Osteocyte (in vitro differentiated cells): ENCODE measurements at places on chromosomes 16 and 17. TPM values are rescaled to one million over a fixed set of nuclear protein-coding genes. Genes with fewer than 3 reads are reported as not detected.

PDILT gene
- not detected in 2 replicates for total RNA-seq

TNK1 gene
- not detected in 2 replicates for total RNA-seq

LRRC75A gene
- total RNA-seq = 1.8 and 2.0 TPM in 2 replicates

OSGIN1 gene
- 1.2 and 1.3 TPM in 2 replicates for total RNA-seq

WSCD1 gene
- 3.8 and 3.9 TPM in 2 replicates for total RNA-seq

APOBR gene
- total RNA-seq = 0.16 TPM in 1 of 2 replicates, not detected in the other

FLOT2 gene
- total RNA-seq = 95.8 and 104 TPM in 2 replicates

PDE6G gene
- 0.83 and 0.84 TPM in 2 replicates for total RNA-seq

DNA sequence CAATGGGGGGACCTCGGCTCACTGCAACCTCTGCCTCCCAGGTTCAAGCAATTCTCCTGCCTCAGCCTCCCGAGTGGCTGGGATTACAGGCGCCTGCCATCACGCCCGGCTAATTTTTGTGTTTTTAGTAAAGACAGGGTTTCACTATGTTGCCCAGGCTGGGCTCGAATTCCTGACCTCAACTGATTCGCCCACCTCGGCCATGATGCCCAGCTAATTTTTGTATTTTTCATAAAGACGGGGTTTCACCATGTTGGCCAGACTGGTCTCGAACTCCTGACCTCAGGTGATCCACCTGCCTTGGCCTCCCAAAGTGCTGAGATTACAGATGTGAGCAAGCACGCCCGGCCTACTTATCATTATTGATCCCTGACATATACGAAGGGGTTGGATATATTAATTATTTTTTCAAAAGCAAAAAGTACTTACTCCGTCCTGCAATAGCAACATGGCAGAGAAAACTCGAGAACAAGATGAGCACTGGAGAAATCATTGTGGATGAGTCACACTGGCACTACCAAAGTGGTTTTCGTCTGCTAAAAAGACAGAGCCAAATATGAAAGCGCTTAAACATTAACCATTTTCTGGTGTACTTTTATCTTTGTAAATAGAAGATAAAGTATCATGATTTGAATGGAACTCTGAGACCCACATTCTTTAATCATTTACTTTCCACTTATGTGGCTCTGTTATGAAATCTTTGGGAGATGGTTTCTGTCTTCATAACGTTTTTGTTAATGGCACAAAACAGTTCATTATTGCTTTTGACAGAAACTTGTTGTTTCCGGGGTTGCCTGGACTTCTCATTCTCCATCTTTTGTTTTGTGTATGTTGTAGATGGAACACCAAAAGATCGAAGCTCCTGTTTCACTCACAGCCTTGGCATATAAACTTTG lies at the start of gene APOH:
Gene APOH (minus strand): TSS at position 529 of the 896 bp plus-strand sequence. CDS start 36 bp downstream, at position 493.
- no peak for DNase-seq

DNA sequence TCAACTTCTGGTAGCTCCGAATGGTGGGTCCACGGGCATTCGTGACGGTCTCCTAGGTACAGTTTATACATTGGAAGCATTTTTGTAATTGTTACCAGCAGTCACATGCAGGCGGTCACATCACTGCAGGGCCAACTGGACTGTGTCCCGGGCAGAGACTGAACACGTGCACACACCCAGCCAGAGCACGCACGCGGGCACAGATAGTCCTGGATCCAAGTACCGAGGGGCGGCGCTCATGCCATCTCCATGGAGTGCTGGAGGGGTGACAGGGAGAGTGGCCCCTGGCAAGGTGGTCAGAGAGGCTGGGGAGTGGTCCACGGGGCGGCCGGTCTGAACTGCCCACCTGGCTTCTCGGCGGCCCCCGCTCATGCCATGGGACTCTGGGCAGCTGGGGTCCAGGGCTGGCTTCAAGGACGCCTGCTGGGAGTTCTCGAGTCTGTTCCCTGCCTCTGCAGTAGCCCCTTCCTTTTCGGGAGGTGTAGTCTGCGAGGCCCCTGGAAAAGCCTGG lies 34.2 kb downstream of the BAIAP2 start:
- DNase-seq = no peak

GRCh38 chr16:70510216-70510615 lies 13.1 kb downstream of the COG4 start:
- DNase-seq = no peak

DNA sequence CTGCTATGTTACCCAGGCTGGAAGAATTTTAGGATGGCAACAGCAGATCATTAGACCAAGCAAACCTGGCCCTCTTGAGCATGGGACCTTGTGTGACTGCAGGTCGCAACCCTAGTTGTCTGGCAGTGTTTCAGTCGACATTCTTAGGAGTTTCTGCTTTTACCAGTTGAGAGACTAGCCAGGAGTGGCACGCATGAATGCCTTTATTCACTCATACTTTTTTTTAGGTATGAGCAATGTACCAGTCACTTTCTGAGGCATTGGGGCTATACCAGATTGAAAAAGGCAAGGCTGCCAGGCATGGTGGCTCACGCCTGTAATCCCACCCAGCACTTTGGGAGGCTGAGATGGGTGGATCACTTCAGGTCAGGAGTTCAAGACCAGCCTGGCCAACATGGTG lies 28.2 kb upstream of the HAS3 start:
- no peak for DNase-seq

- DNase-seq = no peak
These were observed 45.5 kb upstream of the ZFHX3 start for GRCh38 chr16:73093146-73094144.

- DNase-seq = no peak
These were observed 506.8 kb upstream of the SALL1 start for GRCh38 chr16:51657848-51658247.
